Hepatocyte (in vitro differentiated cells): ENCODE measurements at places on chromosomes 7 and 10. TPM values are rescaled to one million over a fixed set of nuclear protein-coding genes. Genes with fewer than 3 reads are reported as not detected.

GRCh38 chr7:112185005-112185834, 21.0 kb downstream of the DOCK4 start:
- H3K27ac ChIP-seq, result no peak overlapping the region
- no peaks in the 10 kb centered on the region for H3K36me3 ChIP-seq
- no peak for DNase-seq
- no peaks in the 10 kb centered on the region for H3K27me3 ChIP-seq
- no peak overlapping the region for H3K4me3 ChIP-seq

GRCh38 chr7:151352512-151352911, 10.9 kb downstream of the NUB1 start:
- DNase-seq, result no peak
- no peaks in the 10 kb centered on the region for H3K27me3 ChIP-seq
- no peak overlapping the region for H3K27ac ChIP-seq
- H3K4me3 ChIP-seq, result no peak overlapping the region

- H3K27me3 ChIP-seq, result no peaks in the 10 kb centered on the region
- DNase-seq, result no peak
- H3K36me3 ChIP-seq, result no peaks in the 10 kb centered on the region
- H3K27ac ChIP-seq, result no peak overlapping the region
These were observed 42.3 kb downstream of the MINPP1 start for GRCh38 chr10:87546971-87547413.

ZNF655 gene
- total RNA-seq, result 69.6 and 76.3 TPM in 2 replicates

LRRC18 gene
- total RNA-seq, result not detected in 2 replicates
